ENCODE measurements at places on chromosomes 7 and 10.
A peak's percentile ranks its signal among the peaks of the same experiment; 100 is the strongest.

GRCh38 chr7:134940729-134941128 lies 45.6 kb upstream of the AGBL3 start:
- no peak for DNase-seq

DNA sequence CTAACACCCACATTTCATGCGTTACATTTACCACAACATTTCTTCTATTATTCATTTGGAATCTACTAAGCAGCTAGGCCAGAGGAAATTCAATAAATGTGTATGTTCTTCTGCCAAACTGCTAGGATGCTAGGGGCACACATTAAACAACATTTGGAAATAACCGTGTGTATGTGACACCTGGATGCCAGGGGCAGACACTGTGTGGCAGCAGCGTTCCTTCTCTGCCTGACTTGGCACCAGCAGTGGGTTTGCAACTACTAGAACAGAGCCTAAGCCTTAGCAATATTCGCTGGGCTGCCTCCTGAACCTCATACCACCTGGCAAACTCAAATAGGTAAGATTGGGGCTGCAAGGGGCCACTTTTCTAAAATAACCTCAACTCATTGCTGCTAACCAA lies 182.1 kb downstream of the CHCHD3 start:
- no peak for DNase-seq

GRCh38 chr7:50151001-50151400 lies 58.0 kb upstream of the ZPBP start:
- DNase-seq, result no peak

GRCh38 chr10:20623546-20623945 lies 273.6 kb downstream of the NEBL start:
- no peak for DNase-seq

DNA sequence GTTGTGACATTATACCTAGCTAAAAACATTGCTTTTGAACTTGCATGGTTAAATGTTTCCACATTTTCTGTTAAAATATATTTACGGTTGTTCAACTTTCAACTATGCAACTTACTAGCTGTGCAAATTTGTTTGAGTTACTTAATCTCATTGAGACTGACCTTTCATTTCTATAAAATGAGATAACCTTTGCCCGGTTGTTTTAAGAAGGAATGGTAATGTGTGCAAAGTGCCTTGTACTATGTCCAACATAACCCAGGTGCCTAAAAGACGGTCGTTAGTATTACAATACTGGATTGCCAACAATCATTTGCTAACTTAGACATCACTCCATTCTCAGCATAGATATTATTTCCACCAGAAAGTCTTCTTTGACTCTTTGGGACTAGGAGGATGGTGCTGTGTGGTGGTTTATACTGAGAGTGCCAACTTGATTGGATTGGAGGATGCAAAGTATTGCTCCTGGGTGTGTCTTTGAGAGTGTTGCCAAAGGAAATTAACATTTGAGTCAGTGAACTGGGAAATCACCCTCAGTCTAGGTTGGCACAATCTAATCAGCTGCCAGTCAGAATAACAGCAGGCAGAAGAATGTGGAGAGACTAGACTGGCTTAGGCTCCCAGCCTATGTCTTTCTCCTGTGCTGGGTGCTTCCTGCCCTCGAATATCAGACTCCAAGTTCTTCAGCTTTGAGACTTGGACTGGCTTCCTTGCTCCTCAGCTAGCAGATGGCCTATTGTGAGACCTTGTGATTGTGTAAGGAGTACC lies 85.2 kb upstream of the PDSS1 start:
- no peak for DNase-seq

GRCh38 chr7:5578495-5578894 lies 154.9 kb upstream of the TNRC18 start:
- no peak for DNase-seq

- peak; percentile 65 for DNase-seq
Observed at GRCh38 chr10:78664929-78665553, 403.7 kb upstream of the ZMIZ1 start.

DNA sequence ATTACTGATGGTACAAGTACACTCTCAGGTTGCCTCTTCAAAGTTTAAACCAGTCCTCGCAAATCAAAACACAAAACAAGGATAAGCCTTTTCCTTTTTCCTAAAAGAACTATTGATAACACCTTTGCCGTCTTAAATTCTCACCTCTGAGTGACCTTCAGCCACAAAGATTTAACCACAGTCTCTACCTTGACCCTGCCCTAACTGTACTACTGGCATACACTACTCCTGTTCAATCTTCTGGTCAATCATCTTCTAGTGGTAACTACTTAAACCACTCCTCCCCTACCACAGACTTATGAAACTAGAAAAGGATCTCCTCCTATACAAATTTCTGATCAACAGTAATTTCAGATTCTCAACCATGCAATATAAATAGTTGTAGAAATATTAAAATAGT lies 15.1 kb downstream of the UPF2 start:
- no peak for DNase-seq

GRCh38 chr7:96330193-96330592 lies 8.3 kb upstream of the SLC25A13 start:
- DNase-seq, result no peak

GRCh38 chr10:85623342-85623741 lies 743.3 kb downstream of the GRID1 start:
- no peak for DNase-seq

Measured in fibroblast of mammary gland (primary cell).